Left colon (tissue), 2 donors: ENCODE measurements at places on chromosomes 16 and 17. TPM values are rescaled to one million over a fixed set of nuclear protein-coding genes. Genes with fewer than 3 reads are reported as not detected.

The MT1F gene
- 71.2 TPM for total RNA-seq

- DNase-seq, result peak; percentile 59
Measured at GRCh38 chr17:75086496-75087181, 1.1 kb upstream of the SLC16A5 start.

DNA sequence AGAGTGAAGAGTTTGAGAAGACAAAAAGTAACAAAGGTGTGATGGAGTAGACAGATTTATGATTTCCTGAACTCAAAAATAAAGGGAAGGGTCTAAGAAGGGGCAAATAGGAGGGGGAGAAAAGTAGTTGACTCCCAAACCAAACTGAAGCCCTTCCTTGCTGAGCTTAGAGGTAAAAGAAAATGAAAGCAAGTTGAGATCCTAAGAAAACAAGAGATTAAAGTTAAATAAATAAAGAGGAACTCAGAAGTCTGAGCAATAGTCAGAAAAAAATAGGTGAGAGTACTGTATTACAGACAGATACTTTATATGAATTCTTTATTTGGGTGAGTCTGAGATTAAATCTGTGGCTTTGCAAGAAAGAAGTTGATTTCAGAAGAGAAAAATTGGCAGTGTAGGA is 3.3 kb upstream of the PSMD12 start:
- no peak for DNase-seq

DNA sequence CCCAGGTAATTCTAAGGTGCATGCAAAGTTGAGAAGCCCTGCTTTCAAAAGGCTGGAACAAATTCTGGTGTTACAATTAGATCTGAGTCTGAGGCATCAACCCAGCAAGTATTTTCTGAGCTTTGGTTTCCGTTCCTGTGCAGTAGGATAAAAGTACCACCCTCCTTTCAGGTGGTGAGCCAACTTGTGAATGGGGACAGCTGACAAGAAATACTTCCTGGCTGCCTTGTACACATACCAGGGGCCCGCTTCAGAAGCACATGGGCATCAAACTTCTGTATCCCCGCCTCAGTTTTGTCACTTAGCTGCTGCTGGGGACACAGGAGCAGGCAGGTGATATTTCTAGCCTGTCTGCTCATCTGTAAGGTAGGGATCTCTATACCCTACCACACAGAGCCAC is 252.2 kb downstream of the CPPED1 start:
- DNase-seq, result no peak

- DNase-seq, result no peak
Measured at GRCh38 chr16:46826631-46827030, 4.3 kb downstream of the C16orf87 start.

The MT4 gene
- total RNA-seq, result not detected

- no peak for DNase-seq
Measured at GRCh38 chr17:32303781-32304288, 38.1 kb downstream of the C17orf75 start.

DNA sequence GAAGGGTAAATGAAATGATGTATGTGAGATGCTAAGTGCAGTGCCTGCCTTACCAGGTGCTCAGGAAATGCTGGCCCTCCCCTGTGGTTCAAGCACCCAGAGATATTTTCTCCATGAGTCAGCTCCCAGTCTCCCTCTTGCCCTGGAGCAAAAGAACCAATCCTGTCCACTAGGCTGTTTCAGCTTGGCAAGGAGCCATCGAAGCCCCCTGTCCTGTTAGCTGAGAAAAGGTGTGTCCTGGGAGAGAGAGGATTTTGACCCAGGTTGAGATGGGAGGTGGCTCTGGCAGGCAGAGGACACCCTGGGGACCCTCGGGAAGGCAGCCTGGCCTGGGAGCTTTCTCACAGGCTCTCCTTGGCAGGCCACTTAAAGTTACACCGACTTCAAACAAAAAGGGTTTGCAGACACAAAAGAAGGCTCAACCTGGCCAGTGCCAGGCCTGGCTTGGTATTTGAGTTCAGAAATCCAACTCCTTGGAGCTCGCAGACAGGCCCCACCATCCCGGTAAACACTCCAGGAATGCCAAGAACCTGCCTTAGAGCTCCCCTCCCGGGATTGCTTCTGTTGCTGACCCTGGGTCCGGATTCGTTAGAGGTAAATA is 29.6 kb downstream of the NTN1 start:
- no peak for DNase-seq
